ENCODE measurements at places on chromosomes 12 and 14. TPM values are rescaled to one million over a fixed set of nuclear protein-coding genes. Genes with fewer than 3 reads are reported as not detected.

IFI27 gene
- total RNA-seq, result 78.0 TPM

NRIP2 gene
- total RNA-seq, result not detected

SLC6A13 gene
- total RNA-seq, result not detected

AQP6 gene
- not detected for total RNA-seq

OR4L1 gene
- total RNA-seq, result not detected

FOXN3 gene
- 37.9 TPM for total RNA-seq

MOAP1 gene
- 30.6 TPM for total RNA-seq

ADCY4 gene
- 34.9 TPM for total RNA-seq

ESPL1 gene
- total RNA-seq, result 3.7 TPM

SALL2 gene
- total RNA-seq, result 0.60 TPM

TMEM121 gene
- total RNA-seq, result 5.8 TPM

- peak; percentile 5 for DNase-seq
Measured at GRCh38 chr12:92900941-92901340, 28.2 kb downstream of the EEA1 start.

GRCh38 chr14:100619396-100620254 lies 32.4 kb upstream of the BEGAIN start:
- DNase-seq, result no peak

GRCh38 chr12:162467-163307 lies 51.3 kb downstream of the SLC6A12 start:
- DNase-seq, result no peak

DNA sequence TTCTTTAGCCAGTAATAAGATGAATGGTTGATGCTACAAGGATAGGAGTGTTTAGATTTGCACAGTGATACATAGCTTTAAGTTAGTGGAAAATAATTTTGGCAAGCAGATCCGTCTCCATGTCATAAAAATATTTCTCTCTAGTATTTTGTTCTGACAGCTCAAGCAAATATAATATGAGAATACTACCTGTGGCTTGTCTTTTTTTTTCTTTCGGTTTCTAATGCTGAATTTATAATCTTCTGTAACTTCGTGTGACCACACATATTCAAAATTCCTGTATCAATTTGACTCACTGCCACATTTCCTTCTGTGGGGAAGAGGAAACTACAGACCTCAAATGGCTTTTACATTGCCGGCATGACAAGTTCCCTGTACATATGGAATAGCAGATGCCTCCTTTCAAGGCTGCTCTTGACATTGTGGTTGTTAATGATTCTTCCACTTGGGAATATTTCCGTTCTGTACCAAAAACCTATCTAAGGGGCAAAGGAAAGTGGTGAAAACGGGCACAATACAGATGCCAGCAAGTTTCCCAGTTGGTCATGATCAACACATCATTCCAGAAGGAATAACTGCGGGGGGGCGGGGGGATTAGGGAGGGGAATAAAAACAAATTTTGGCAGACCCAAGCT lies 103.6 kb upstream of the CCDC91 start:
- DNase-seq, result no peak

DNA sequence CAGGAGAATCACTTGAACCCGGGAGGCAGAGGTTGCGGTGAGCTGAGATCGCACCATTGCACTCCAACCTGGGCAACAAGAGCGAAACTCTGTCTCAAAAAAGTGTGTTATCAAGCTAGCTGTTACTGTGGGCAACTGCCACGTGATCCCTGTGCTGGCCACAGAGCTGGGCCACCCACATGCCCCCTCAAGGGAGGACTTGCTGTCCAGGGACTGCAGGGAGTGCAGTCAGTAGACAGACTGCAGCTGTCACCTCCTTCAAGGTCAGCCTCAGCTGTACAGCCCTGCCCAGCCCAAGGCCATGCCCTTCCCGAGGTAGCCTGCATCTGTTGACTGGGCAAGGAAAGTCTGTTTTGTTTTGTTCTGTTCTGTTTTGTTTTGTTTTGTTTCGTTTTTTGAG lies 46.6 kb upstream of the BICDL1 start:
- DNase-seq, result no peak

DNA sequence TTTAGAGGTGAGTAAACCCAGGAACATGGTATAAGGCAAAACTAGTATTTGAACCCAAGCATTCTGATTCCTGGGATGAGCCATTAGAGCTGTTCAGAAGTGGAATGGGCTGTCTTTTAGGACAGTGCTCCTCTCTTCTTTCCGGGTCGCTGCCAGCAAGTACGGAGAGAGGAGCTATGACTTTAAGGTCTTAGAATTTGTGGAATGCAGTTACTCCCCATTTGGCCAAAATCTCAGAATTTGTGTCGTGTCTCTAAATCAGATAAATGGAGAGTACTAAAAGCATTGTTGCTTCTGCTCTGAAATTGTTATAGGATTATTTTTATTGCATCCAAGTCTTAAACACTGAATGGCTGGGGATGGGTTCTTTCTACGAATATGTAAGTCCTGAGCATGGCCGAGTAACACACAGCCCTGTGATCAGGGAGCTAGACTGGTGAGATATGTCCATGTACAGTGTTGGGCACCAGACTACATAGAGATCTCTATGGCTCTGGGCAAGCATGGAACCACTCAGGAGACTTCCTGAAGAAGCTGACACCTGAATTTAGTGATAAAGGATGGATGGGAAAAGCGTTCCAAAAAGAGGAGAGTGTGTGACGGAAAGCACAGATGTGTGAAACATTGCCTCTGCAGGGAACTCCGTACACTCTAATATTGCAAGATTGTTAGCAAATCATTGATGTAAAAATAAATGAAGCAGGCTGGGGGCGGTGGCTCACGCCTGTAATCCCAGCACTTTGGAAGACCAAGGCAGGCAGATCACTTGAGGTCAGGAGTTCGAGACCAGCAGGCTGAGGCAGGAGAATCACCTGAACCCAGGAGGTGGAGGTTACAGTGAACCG lies 184.7 kb downstream of the SRGAP1 start:
- DNase-seq, result no peak

DNA sequence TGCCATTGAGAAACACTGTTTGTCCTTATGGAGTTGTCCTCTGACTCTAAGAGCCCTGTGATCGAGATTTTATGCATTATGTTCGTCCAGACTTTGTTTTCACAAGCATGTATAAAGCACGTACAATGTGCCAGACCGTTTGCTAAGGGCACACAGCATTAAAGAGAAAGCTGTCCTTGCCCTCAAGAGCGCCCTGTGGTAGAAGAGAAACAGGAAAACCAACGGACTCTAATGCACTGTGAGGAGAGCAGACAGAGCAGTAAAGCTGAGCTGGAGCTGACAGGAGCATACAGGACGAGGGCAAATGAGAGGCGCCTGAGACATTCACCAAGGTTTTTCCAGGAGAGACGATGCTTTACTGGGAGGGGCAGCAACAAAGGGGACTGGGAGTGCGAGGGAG lies 66.2 kb upstream of the OVCH1 start:
- DNase-seq, result peak; percentile 62

GRCh38 chr14:40762685-40763084 lies 844.0 kb upstream of the LRFN5 start:
- no peak for DNase-seq

DNA sequence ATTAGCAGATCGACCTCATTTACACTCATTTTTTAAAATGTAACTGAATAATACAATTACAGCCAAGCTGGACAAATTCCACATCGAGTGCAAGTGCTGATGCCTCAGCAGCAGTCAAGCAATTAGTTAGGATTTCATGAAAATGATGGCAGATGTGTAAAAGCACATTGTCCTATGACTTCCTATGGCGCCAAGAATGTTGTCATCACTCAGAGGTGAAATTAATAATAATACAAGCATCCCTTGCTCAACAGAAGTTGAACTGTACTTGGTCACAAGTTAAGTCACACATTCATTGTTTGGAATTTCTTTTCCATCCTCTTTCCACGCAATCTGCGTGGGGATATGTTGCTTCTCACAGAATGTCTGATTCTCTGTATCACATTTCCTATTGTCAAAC lies 117.3 kb downstream of the GTF2A1 start:
- no peak for DNase-seq

- peak; percentile 60 for DNase-seq
Measured at GRCh38 chr14:60092526-60092920, 800 bp downstream of the PCNX4 start.

- DNase-seq, result peak; percentile 2
Measured at GRCh38 chr14:22131749-22132476, 457.1 kb downstream of the DAD1 start.

DNA sequence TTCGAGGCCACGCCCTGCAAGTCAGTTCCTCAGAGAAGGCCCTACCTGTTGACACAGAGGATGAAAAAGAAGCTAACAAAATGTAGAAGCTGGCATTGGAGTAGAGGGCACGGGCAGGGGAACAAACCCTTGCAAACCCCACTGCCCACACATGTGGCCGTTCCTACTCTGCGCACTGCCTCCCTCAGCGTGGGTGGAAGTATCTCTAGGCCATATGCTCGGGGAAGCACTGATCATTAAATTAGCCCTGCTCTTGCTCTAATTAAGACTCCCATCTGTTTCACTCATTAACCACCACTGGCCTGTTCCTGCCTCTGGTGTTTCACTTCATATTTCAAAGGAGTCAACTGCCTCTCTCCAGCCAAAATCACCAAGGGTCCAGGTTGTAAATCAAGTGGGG lies 201.2 kb upstream of the SFSWAP start:
- no peak for DNase-seq

GRCh38 chr14:99612738-99613330 lies 8.8 kb upstream of the CCDC85C start:
- DNase-seq, result no peak

- no peak for DNase-seq
Measured at GRCh38 chr12:46900734-46901463, 75.1 kb upstream of the SLC38A4 start.

GRCh38 chr12:6167327-6168280 lies 32.6 kb upstream of the CD9 start:
- DNase-seq, result peak; percentile 100

DNA sequence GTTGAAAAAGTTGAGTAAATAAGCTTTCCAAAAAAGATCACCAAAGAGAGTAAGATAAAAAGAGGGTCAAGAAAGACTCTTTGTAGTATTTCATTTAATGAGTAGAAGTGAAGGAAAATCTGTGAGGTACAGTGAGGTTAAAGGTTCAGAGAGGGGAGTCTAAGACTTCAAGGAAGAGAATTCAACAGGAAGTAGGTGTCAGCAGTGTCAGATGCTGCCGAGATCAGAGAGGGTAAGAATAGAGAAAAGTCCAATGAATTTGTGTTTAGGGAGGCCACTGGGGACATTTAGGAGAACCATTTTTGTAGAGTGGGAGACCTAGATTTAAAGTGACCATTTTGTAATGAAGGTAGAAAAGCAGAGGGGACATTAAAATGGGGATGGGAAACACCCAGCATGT lies 71.6 kb upstream of the KRAS start:
- no peak for DNase-seq

- DNase-seq, result no peak
Measured at GRCh38 chr14:103688906-103689902, 26.0 kb downstream of the XRCC3 start.

DNA sequence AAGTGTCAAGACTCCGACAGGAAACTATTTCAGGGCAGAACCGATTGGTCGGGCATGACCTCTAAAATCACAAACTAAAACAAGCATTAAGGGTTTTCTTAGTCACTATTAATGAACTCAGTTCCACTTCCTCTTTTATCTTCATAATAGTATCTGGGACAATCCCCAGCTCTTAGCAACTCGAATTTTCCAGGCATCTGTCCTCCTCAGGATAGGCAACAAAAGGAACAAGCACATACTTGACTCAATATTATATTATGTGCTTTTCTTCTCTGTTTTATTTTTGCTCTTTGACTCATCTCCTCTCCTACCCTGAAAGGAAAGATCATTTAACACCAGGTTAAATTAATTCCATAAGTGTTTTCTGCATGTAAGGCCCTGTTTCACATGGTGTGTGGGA lies 638.3 kb upstream of the TBX3 start:
- DNase-seq, result peak; percentile 59

DNA sequence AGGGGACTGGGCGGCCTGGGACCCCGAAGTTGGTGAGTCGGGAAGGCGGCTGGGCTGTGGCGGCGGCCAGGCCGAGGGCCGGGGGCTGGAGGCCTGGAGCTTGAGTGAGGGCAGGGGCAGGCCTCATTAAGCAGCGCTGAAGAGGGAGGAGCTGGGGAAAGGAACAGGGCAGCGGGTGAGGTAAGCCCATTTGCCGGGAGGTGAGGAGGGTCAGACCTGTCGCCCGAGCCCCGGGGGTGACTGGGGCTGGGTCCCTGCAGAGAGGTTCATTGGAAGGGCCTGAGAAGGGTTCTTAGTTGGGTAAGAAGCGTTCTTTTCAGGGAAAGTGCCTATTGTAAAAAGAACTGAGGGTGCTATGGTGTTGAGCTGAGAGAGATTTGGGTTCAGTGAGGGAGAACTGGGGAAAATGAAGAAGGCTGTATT lies 441 bp downstream of the RAB5B start:
- peak; percentile 65 for DNase-seq

DNA sequence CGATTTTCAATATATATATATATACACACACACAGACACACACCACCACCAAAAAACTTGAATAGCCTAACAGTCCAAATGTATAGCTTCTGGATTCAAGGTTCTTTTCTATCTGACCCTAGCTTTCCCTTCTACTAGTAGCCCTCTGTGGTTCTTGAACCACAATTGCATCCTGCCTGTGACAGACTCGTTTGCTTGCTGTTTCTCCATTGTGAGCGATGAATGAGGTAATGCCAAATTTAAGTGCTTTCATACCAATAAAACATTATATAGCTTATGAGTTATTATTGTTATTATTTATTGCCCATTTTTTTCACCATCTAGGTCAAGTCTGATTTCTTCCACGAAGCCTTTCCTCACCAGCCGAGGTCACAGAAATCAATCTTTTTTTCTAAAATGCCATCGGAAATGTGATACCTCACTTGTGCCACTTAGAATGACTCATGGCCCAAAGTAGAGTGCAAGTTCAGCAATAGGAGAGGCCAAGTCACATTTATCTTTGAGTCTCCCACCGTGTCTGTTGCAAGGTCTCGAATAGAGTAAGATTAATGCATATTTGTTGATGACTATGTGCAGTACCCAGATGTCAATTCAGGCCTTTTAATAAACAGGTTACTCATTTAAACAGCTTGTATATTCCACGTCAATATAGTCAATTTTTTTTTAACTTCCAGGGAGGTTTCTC lies 1015.8 kb upstream of the SEL1L start:
- no peak for DNase-seq

All from lung microvascular endothelial cell (primary cell).